CD4-positive, alpha-beta T cell treated with Interleukin-6 at 100 ng/mL for 8 hours (primary cell): ENCODE measurements at places on chromosomes 2 and 18.

- DNase-seq: no peak
Measured at GRCh38 chr18:33304277-33304676, 136.2 kb downstream of the CCDC178 start.

DNA sequence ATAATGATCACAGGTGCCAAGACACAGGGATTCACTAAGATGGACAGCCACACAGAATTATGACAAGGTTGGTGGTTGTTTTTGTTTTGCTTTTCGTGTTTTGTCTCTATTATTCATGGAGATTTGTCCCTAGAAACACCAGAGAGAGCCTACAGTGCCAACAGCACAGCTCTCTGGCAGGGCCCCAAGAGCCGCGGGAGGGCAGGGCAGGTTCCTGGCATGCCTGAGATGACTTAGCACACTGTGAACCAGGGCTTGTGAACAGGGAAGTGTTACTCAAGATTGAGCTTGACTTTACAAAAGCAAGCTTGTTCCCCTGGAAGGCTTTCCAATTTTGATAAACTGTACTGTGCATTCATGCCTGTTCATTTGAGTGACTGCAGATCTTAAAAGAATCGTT, 437.4 kb upstream of the SALL3 start:
- DNase-seq: no peak

GRCh38 chr2:133262893-133263292, 305.4 kb downstream of the NCKAP5 start:
- no peak for DNase-seq

DNA sequence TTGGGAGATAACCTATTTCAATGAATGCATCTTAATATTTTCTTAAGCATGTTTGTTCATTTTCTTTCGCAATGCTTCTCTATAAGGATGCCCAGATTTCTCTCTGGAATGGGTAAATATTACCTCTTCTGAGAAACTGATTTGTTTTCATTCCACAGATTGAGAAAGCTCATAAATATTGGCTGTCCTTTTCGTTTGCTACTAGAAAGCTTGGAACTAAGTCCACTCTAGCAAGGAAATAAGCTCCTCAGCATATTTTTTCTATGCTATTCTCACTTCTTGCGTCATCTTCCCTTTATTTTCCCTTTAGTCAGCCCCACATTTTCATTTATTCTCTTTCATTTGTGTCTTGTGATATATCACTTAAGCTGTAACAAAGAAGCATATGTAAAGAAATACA, 76.3 kb downstream of the ANTXR1 start:
- no peak for DNase-seq

- no peak for DNase-seq
Measured at GRCh38 chr2:56009758-56010458, 86.3 kb upstream of the EFEMP1 start.

DNA sequence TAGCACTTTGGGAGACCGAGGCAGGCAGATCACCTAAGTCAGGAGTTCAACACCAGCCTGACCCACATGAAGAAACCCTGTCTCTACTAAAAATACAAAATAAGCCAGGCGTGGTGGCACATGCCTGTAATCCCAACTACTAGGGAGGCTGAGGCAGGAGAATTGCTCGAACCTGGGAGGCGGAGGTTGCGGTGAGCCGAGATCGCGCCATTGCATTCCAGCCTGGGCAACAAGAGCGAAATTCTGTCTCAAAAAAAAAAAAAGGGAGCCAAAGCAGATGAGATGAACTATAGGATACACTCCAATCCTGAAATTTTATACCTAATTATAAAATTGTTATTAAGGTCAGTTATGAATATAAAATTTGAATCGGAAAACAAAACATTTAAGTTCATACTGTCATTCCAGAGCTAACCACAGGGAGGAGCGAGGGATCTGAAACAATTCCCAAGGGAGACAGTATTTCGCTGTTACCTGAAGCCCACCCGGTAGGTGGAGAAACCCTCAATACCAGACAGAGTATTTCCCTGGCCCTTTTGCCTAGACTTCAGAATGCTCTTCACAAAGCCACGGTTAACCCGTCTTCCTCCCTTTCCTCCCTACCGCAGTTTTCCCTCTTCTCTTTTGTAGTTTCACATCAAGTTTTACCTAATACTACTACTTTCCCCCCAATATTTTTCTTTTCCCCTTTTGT, 1.4 kb downstream of the PPM1G start:
- DNase-seq: no peak

DNA sequence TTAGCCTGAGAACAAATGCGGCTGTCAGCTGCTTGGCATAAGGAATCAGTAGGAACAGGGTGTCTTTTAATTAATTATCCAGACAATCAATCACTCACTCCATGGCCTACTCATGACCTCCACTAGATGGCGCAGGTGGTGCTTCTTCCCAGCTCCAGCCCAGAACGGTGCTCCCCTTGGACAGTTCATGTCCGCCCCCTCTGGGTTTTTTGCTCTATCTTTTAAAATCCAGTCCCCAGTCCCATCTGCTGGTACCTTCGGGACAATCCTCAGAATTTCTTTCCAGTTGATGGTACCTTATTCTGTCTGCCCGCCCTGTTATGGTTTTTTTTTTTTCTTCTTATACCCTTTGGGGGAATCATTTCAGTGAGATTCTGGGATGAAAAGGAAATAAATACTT, 99.8 kb downstream of the CACNB4 start:
- DNase-seq: peak; percentile 37

DNA sequence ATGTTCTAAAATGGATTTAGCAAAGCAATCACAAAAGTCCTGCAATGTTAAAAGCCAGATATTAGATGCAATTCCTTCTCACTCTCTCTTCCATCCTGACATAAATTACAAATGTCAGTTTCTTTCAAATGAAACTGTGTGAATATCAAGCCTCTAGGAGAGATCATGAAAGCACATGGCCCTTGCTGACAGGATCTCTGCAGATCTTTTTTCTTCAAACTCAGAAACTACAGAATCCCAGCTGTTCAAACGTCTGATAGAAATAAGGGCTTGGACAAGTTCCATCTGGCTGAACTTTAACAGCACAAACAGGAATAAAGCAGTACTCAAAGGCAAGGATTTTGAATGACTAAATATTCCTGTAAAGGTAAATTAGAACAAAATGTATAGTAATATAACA, 47.6 kb downstream of the PDE1A start:
- no peak for DNase-seq

DNA sequence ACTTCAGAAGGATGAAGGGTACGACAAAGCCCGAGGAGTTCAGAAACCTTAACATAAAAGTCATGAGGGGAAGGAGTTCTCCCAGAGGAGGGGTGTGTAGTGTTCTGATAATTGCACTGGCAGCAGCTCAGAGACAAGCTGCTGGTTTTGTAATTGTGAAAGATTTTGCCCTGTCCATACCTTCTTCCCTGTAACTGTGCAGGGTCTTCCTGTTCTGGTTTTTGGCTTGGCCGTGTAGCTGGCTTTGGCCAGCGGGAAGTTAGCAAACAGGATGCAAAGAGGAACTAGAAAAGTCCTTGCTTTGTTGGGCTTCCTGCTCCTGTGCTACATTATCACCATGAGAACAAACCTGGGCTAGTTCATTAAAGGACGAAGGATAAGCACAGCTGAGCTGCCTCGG, 160.8 kb downstream of the LPIN1 start:
- DNase-seq: no peak

DNA sequence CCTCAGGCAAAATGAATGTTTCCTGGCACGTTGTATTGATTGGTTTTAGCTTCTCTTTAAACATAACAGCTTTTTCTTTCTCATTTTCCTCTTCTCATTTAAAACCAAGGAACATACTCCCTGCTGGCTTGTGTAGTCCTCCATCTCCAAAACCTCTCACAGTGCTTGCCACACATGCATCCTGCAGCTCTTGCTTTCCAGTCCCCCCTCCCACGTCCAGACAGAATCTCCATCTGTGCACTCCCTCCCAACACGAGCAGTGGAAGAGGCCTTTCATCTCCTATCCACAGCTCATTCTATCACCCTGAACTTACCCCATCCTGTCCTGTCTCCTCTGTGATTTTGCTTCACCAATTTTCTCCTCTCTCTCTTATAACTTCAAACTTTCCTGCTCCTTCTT, 99.6 kb upstream of the THSD7B start:
- DNase-seq: no peak

- no peak for DNase-seq
Measured at GRCh38 chr18:37322492-37323035, 243.0 kb downstream of the CELF4 start.

DNA sequence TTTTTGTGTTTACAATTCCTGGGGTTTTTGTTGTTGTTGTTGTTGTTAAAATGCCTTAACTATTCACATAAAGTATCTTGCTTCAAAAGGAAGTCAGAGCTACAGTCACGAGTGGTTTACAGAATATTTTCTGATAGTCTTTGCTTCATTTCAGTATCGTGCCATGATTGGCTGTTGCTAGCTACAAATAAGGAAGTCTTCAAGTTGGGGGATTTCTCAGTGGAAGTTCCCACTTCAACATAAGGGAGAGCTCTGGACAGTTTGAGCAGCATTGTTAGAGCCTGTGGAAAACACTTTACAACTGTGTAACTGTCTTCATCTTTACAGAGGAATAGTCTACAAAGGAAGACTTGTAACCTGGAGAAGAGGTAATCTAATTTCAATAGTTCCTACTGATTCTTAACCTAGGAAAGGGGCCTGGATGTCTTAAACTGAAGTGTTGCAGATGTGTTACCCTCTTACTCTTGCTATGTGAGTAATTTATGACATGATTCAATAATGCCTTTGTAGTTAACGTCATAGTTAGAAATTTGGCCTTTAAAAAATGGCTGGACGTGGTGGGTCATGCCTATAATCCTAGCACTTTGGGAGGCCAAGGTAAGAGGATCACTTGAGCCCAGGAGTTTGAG, 23.4 kb upstream of the TANK start:
- DNase-seq: peak; percentile 66
